ENCODE measurements at places on chromosomes 16 and 17. TPM values are rescaled to one million over a fixed set of nuclear protein-coding genes. Genes with fewer than 3 reads are reported as not detected.

DNA sequence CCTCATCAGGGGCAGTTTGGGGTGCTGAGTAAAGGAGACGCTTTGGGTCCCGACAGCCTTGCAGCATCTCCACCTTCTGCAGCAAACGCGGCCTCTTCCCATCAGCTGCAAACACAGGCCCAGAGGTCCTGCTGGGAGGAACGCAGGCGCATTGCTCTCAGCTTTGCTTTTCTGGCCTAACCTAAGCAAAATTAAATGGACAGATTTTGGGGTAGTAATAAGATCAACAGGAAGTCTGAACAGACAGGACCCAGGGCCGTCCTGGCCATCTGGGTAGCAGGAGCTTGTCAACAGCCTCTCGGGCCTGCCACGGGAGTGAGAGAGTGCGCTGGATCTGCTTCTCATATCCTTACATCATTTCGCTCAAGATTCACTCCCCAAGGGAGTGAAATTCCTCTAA is 7.2 kb downstream of the NUBP1 start:
- no peak for DNase-seq

DNA sequence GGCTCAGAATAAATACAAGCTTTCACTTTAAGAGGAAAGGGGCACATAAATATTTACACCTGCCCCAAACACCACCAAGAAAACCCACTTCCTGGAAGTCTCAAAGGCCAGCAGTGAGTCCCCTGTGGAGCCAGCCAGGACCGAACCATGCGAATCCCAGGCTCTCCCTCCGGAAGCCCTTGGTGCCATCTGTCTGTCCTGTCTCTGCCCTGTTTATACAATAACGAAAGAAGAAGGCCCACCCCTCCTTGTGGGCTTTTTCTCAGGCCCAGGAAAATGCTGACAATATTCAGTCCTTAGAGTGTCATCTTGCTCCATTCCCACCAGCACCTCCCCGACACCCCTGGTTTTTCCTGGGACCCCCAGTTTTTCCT is 3.6 kb upstream of the SLC6A4 start:
- no peak for DNase-seq

- no peak for DNase-seq
Measured at GRCh38 chr17:44113868-44114840, 9.3 kb downstream of the HDAC5 start.

KRTAP1-5 gene
- not detected for total RNA-seq

VWA3A gene
- total RNA-seq: 0.17 TPM

KCNJ12 gene
- total RNA-seq: 0.14 TPM
